NCI-H2081 treated with DMSO at 0.1 percent for 48 hours (cell line): ENCODE measurements at places on chromosomes 4 and X.
A peak's percentile ranks its signal among the peaks of the same experiment; 100 is the strongest.

GRCh38 chrX:110985470-110985869, 110.5 kb upstream of the PAK3 start:
- no peak for DNase-seq

DNA sequence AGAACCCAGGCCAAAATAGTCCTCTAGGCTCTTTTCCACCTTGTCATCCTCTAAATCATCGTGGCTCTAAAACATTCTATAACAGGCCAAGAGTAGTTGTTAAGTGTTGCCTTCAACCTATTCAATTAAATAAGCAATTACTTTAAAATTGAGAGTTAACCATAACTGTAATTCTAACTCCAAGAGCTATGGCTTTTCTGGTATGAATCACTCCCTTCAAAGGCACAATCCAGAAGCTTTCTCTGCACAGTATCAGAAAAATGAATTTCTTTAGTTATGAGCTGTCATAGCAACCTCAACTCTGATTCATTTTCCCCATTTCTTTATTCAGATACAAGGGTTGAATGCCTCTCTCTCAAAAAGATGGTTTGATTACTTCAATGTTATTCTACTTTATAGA, 21.7 kb downstream of the INPP4B start:
- no peak for DNase-seq

DNA sequence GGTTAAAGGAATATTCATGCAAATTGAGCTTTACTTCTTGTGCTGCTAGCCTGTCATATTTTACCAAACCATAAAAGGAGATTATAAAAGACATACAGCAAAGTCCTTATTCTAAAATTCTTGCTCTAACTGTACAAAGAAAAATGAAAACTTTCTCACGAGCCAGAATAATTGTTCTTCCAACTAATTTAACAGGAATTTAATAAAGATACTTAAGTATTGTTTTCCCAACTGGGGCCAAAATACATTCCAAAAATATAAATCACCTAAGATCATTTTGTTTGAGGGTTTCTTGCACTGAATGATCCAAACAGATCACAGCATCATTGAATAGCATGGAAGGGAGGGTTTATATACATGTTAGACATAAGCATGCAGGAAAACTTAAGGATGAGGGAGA, 127.1 kb upstream of the PCDH18 start:
- no peak for DNase-seq

DNA sequence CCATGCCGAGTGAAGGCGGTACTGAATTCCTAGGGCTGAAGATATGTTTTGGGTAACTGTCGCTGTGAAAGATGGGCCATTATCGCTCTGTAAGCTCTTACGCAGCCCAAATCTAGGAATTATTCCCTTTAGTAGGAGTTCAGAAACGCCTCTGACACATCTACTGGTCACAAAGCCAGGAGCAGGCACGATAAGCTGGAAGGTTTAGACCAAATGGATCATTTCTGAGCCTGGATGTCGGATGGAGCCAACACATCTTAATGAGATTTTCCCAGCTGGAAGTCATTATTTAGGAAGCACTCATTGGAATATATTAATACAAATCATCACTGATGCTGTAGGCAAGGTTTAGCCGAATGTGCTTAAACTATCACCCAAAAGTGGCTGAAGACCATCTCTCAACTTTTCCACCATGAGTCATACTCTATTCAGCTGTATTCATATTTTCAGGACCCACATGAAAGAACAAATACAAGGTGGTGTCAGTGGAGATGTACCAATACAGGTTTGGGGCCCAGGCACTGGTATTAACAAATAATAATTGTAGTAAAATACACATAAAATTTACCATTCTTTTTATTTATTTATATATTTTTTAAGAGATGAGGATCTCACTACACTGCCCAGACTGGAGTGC, 34.2 kb upstream of the ATRX start:
- DNase-seq: no peak

DNA sequence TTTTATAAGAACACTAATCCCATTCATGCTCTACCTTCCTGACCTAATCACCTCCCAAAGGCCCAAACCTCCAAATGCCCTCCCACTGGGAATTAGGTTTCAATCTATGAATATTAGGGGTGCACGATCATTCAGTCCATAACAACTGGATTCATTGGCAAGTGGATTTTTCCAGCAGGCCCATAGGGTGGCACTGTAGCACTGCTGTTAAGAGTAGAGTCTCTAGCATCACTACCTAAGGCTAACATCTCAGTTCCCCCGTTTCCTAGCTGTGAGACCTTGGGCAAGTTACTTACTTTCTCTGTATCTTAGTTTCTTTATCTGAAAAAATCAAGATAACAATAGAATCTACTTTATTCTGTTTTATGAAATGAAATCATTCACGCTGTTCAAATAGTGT, 315.8 kb downstream of the STIM2 start:
- peak; percentile 67 for DNase-seq

- no peak for DNase-seq
Observed at GRCh38 chr4:37968747-37969146, 8.5 kb downstream of the PTTG2 start.

GRCh38 chr4:180726611-180727010, 1516.6 kb upstream of the TENM3 start:
- no peak for DNase-seq

- DNase-seq: no peak
Observed at GRCh38 chr4:81550388-81550859, 78.7 kb upstream of the RASGEF1B start.

- DNase-seq: no peak
Observed at GRCh38 chrX:131734621-131735020, 190.7 kb downstream of the OR13H1 start.

DNA sequence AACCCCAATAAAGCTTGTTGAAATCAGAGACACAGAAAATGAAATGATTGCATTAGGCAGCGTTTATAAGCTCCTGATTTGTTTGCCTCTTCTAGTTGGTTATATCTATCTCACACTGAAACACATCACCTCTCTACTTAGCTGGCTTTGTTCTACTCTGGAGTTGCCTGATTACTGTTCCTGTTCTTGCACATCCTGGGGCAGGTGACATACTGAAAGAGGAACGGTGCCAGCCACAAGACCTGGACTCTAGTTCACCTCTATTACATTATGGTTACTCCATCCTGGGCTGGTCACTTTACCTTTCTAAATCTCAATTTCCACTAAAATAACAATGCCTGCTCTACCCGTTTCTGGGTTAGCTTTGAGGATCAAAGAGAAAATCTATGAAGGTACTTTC, 47.9 kb downstream of the TRIM2 start:
- DNase-seq: no peak

DNA sequence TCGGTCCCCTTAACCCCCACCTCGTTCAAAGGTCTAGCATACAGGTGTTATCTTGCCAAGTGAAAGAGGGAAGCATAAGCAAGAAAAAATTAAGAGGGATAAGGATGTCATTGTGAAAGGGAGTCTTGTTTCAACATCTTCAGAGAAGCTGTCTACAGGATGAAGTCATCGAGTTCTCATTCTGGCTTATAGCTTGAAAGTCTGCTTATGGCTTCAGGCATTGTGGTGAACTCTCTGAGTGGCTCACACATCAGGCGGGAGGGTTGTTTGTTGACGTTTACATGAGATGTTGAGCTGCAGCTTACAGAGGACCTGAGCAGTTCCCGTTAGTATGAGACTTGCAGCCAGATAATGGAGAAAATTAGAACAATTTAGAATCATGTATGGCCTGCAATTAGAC, 16.6 kb downstream of the MAGEA9B start:
- DNase-seq: no peak

DNA sequence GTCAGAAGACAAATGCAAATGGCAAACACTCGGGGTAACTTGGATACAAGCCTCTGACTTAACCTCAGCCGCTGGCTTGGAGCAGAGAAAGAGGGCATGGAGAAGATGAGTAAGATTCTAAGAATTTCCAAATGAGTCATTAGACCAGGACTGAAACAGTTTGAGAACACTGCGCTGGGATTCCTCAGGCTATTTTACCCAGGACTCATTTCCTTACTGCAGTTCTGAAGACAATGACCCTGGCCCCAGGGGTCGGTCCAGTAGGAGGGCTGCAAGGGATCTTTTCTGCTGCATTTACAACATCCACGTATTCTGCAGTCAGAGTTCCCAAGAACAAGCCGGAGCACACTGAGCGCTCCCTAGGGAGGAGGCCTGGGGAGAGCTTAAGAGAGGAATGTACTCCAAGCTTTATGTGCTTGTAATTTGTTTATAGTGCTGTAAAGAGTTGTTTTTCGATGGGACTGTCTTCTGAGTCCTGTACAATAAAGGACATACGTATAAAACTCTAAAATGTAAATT, 27.3 kb upstream of the SORBS2 start:
- no peak for DNase-seq

DNA sequence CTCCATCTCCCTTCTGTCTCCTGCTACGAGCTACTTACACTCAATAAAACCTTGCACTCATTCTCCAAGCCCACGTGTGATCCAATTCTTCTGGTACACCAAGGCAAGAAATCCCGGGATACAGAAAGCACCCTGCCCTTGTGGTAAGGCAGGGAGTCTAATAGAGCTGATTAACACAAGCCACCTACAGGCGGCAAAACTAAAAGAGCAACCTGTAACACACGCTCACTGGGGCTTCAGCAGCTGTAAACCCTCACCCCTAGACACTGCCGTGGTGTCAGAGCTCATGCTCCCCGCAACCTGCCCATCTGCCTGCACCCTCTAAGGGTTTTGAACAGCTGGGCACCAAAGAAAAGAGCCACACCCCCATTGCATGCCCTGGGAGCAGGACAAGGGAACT, 755.4 kb upstream of the HTR2C start:
- no peak for DNase-seq

- DNase-seq: no peak
Observed at GRCh38 chr4:183443655-183444213, 702 bp upstream of the CDKN2AIP start.

DNA sequence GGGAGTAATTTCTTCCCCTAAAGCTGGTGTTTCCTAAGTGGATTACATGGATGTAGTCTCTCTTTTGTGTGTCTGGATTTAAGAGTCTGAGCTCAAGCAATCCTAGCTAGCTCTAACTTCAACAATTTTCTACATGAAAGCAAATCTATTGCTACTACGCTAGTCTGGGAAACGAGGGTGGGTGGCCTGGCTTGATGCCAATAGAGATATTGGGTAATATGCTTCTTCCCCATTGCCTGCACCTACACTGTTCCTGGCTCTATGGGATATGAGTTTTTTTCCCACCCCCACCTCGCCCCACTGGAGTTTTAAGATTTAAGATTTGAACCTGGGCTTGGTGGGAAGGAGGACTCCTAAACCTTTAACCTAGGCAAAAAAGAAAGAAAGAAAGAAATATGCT, 158.8 kb downstream of the RBM46 start:
- DNase-seq: no peak

DNA sequence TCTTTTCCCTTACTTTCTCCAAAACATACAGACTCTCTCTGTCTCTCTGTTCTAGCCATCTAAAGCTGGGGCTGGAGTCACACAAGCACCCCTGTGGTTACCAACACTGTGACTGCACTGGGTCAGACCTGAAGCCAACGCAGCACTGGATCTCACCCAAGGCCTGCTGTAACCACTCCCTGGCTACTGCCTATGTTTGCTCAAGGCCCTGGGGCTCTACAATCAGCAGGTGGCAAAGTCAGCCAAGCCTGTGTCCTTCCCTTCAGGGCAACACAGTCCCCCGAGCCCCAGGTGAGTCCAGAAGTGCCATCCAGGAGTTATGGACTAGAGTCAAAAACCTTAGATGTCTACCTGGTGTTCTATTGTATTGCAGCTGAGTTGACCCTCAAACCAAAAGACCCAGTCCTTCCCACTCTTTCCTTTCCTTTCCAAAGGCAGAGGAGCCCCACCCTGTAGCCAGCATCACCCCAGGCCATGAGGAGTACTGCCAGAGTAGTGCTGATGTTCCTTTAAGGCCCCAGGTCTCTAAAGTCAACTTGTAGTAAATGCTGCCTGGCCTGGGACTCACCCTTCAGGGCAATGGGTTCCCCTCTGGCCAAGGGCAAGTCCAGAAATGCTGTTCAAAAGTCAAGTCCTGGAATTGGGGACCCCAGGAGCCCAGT, 58.8 kb upstream of the RAP2C start:
- DNase-seq: no peak

- DNase-seq: no peak
Observed at GRCh38 chr4:158859661-158860060, 90.8 kb downstream of the FNIP2 start.

DNA sequence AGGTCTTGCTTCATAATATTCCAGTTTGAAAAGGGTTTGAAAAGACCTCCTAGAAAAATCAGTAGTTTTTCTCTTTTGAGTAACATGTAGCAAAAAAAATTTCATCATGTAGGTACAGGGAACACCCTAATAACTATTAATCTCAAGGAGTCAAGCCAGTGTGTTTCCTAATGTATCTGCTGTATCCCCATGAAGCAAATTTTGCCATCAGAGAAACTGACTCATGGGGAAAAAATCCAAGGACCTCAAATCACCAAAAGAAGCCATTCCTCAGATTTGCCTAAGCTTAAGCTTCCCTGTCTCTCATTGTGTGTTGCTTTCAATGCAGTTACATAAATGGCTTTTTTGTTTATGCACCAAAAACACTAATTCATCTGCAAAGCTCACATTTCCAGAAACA, 29.7 kb downstream of the F9 start:
- no peak for DNase-seq

DNA sequence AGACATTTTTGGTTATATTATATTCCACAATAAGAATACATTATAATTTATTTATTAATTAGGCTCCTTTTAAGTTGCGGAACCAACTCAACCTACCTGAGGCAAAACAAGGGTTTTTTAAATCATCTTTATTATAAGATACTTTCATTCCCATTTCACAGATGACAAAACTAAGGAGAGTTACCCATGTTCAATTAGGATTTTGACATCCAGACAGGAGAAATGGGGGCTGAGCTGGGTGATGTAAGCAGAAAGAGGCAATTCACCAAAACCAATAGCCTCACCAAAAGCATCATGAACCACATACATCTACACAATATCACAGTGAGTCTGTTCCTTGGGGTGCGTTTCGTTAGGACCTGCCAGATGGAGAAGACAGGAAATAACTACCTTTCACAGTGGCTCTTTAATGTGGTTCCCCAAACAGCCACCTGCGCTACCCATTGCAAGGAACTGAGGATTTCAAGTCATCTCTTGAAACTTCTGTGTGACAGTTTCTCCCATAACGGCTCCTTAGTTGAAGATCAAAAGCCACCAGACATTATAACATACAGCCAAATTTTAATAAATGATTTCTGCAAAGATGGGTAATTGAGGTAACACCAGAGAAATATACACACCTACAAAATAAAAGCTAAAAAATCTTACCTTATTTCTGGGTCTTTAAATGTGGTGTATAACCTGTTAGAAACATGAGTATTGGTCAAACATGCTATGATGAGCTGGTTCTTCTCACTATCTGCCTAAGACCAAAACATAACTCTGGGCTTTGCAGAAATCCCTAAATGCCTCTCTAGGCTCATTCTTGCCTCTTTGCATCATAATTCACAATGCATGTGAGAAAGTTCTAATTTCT, 190.6 kb upstream of the LEF1 start:
- DNase-seq: no peak

DNA sequence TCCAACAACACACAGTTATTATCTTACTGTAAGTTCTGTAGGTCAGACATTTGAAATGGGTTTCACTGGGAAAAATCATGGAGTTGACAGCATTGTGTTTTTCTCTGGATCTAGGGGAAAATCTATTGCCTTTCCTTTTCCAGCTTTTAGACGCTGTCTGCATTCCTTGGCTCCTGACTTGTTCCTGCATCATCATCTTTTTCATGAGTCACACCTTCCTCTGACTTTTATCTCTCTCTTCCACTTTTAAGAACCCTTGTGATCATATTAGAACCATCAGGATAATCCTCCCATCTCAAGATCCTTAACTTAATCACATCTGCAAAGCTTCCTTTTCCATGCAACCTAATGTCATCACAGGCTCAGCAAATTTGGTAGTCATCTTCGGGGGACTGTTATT, 1454.8 kb downstream of the RPA4 start:
- DNase-seq: no peak
